ENCODE measurements at places on chromosomes 5 and 9.
A peak's percentile ranks its signal among the peaks of the same experiment; 100 is the strongest.

DNA sequence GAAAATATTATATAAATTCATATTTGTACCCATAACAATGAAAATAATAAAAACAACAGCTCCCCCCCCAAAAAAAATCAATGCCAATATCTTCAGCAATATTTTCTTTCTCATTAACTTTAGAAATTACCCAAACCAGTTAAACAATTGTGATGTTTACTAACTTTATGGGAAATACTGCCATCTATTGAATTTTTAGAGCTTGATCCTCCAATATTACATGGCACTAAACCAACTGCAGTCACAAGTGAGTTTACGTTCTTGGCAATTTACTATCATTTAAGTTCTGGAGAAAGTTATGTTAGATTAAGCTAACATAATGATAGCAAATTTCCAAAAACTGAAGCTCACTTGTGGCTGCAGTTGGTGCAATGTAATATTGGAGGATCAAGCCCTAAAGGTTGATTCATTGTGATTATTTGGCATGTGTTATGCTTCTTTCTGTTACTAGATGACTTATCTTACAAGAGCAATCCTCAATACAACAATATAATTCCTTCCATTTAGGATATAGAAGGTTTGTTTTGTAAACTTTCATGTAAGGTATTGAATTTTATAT is 379.5 kb downstream of the CDH18 start:
- no peak for DNase-seq

DNA sequence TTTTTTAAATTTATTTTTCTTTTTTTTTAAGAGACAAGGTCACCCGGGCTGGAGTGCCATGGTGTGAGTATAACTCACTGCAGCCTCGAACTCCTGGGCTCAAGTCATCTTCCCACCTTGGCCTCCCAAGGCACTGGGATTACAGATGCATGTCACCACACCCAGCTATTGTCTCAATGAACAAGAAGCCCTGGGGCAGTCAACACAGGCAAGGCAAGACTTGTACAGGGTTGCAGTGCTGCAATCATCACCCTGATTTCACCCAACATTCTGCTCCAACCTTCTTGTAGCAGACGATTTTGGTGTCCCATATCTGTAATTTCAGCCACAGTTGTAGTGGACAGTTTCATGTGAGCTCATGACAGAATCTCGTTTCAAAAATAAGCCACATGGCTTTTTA is 205.8 kb upstream of the KIF2A start:
- no peak for DNase-seq

DNA sequence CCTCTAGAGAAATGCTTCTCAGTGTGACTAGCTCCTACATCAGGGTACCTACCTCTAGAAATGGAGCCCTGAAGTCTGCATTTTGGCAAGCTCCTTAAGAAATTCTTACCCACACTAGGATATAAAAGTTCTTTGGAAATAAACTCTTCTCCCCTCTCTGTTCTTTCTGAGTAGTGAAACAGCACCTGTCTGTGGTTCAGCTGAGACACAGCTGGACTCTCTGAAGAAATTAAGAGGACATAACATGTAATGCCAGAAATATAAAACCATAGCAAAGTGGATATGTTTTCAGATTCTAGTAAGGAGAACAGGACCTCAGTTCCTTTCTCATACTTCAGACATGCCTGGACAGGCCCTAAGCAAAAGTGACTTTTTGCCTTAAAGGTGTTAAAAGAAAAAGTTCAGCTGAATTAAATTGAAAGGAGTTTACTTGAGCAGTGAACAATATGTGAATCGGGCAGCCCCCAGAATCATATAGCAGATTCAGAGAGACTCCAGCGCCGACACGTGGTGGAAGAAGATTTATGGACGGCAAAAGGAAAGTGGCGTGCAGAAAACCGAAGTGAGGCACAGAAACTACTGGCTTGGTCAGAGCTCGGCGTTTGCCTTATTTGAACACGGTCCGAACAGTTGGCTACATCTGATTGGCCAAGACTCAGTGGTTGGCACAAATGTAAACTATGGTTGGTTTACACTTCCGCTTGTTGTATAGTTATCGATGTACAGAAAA is 64.5 kb downstream of the PRKACG start:
- peak; percentile 49 for DNase-seq

DNA sequence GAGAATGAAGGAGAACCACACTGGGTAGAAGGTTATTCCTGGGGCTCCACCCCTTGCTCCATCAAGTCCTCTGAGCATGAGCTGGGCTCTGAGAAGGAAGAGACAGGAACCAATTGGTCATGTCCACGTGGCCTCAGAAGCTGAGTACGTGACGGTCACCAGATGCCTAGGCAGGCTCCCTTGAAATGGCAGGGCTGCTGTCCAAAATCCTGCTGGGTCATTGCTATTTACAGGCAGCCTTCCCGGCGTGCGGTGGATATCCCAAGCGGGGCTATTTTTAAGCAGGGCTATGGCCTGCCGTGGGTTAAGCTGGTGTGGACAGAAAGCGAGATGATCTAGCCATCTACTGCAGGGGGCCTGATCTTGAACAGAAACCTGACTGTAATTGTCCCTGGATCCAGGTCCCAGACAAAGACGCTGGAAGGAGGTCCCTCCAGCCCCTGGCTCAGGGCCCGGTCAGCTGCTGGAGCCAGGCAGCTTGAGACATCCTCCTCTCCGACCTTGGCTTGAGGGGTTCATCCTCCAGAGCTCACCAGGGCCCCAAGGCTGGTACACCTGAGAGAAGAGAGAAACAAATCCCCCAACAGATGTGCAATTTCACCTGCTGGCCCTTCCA is 550 bp upstream of the CKMT2 start:
- no peak for DNase-seq

GRCh38 chr5:37717613-37718431 is 122.0 kb downstream of the GDNF start:
- DNase-seq, result no peak

- DNase-seq, result no peak
These were observed 365.6 kb downstream of the NDUFS4 start for GRCh38 chr5:53926026-53926425.

GRCh38 chr9:35945341-35946018 is 12.5 kb downstream of the OR2S2 start:
- peak; percentile 69 for DNase-seq

DNA sequence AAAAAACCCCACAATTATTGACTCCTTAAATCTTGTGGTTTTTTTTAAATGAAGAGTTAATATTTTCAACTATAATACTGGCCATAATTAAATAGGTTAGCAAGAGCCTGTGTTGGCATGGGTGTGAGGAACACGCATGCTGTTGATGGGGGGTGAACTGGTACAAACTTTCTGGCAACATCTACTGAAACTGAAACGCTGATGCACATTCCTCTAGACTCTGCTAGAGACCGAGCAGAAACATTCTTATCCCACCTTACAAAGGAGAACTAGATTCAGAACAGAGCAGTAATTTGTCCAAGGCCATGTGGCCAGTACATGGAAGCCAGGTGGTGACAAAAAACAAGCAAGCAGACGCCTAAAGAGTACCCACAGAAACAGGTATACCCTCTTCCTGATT is 2.4 kb downstream of the BICD2 start:
- DNase-seq, result no peak

- no peak for DNase-seq
These were observed 16.9 kb upstream of the ANKRD55 start for GRCh38 chr5:56250011-56250410.

GRCh38 chr9:115850548-115851304 is 302.9 kb upstream of the PAPPA start:
- DNase-seq, result no peak

DNA sequence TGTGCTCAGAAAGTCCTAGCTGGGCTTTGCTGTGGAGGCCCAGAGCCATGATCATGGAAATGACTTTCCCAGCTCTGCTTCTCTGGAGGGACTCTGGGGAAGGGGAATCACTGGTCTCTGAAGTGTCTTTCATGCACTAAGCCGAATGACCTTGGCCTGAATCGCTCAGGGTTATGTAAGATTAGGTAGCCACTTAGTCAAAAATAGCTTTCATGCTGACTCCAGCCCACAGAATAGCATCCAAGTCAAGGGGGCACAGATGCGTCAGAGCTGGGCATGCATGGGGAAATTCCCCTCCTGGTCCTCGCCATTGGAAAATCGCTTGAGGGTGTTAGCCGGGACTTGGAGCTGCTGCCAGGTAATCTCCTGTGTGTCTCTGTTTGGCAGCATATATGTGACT is 36.1 kb upstream of the PPARGC1B start:
- DNase-seq, result no peak

GRCh38 chr5:59843511-59844213 is 49.9 kb downstream of the PDE4D start:
- no peak for DNase-seq

DNA sequence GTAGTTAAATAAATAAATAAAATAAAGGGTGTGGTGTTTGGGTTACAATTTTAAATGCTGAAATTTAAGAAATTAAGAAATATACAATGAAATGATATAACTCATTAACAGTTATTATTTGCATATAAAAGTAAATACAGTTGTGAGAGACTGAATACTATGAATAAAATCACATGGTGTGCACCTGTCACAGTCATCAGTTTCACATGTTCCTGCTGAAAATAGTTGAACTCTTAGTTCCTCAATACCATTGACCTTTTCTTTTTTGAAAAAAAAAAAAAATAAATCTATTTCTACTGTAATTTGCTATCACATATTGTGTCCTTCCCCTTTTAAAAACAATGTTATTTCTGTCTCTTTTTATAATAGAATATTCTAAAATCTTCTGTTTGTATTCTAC is 130.9 kb upstream of the CHD1 start:
- no peak for DNase-seq

GRCh38 chr5:76069061-76069735 is 14.0 kb upstream of the SV2C start:
- DNase-seq, result no peak

GRCh38 chr9:130892477-130893304 is 3.9 kb downstream of the QRFP start:
- DNase-seq, result no peak

- no peak for DNase-seq
These were observed 117.7 kb downstream of the RXRA start for GRCh38 chr9:134444038-134444315.

GRCh38 chr5:75510836-75511434 is 494 bp downstream of the CERT1 start:
- DNase-seq, result peak; percentile 66

- no peak for DNase-seq
These were observed 12.4 kb downstream of the NACC2 start for GRCh38 chr9:136082496-136083361.

DNA sequence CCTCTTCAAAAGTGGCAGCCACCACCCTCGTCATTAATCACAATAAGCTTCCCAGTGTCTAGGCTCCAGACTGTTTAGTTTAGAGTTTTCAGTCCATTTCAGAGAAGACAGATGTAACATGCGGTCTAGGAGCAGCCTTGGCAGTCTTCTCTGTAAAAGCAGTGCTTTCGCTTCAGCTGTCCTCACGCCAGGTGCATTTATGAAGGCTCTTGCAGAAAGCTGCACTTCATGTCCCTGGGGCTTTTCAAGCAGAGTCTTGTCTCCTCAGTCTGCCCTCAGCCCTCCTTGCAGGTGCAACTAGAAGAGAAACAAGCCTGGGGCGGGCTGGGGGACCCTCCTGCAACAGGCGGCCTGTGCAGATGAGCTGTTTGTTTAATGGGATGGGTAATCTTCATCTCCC is 281.9 kb downstream of the DRD1 start:
- no peak for DNase-seq

DNA sequence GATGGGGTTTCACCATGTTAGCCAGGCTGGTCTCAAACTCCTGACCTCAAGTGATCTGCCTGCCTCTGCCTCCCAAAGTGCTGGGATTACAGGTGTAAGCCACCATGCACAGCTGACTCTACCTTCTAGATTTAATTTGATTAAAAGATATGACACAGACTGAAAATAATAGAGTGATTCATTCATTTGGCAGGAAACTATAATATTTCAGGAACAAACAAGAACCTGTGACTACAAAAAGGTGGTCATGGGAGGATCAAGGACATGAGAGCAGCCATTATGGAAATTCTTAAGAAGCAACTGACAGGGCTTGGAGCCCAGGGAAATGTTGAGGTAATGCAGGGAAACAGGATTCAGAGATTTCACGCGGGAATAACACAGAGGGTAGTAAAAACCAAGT is 265.5 kb upstream of the DAP start:
- DNase-seq, result no peak

DNA sequence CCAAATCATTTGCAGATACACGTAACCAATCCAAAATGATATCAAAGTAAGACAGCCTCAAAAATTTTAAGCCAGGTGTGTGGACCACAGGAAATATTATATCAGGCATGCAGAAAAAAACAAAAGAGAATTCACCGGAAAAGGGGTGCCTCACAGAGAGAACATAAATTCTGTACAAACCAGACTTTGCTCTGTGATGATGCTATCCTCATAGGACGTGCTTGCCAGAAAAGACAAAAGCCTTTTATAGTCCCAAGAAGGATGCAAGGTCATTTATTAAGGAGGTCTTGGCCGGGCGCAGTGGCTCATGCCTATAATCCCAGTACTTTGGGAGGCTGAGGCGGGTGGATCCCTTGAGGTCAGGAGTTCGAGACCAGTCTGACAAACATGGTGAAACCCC is 16.8 kb upstream of the ATP6V1G1 start:
- DNase-seq, result no peak

DNA sequence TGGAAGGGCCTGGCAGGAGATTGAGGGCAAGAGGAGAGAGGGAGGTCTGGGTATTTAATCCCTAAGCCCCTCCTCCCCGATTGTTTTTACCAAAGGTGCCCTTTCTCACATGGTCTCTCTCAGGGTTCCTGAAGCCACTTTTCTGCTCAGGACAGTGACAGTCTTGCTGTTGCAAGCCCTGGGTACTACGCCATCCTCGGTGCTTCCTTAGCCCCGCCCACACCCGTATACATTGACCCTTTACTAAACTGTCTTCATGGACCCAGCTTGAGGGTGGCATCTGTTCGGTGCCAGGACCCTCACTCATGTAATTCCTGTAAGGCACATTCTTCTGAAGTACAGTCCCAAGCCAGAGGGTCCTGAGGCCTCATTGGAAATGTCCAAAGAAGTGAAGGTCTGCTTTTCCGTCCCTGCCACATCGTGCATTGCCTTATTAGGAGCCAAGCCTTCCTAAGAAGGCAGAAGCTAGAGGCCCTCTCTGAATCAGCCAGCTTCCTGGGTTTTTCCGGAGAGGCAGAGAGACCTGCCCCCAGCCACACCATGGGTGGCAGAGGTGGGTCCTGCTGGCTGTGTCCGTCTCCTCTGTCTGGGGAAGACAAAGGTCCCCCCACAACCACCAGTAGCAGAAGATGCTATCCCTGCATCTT is 1.9 kb upstream of the SH3PXD2B start:
- DNase-seq, result no peak
